ENCODE measurements at places on chromosomes 3 and 15.

- DNase-seq, result no peak
These were observed 8.7 kb downstream of the HACD2 start for GRCh38 chr3:123576122-123576521.

DNA sequence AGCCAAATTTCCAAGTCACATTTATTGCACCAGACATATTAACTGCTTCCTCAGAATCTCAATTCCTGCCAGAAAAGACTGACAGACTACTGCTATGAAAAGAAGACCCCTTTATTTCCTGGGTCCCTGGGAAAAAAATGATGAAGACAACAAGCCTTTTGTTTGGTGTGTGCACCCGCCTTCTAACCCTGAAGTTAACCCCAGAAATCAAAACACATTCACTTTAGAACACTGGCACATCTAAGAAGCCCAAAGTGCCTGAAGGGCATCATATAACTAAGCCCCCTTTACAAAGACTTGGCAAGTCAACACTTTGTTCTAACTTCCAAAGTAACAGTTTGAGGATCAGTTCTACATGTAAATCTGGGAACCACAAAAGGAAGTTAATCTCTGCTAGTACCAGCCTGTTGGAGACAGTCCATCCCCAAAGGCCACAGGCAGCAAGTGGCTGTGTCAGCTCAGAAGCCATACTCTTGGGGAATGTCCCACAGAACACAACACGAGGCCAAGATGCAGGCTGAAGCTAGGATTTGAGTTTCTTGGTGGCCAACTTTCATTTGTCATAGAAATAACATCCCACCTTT, 16.3 kb upstream of the ATP1B3 start:
- DNase-seq, result no peak

- no peak for DNase-seq
These were observed 17.1 kb upstream of the EPB42 start for GRCh38 chr15:43237842-43238470.

DNA sequence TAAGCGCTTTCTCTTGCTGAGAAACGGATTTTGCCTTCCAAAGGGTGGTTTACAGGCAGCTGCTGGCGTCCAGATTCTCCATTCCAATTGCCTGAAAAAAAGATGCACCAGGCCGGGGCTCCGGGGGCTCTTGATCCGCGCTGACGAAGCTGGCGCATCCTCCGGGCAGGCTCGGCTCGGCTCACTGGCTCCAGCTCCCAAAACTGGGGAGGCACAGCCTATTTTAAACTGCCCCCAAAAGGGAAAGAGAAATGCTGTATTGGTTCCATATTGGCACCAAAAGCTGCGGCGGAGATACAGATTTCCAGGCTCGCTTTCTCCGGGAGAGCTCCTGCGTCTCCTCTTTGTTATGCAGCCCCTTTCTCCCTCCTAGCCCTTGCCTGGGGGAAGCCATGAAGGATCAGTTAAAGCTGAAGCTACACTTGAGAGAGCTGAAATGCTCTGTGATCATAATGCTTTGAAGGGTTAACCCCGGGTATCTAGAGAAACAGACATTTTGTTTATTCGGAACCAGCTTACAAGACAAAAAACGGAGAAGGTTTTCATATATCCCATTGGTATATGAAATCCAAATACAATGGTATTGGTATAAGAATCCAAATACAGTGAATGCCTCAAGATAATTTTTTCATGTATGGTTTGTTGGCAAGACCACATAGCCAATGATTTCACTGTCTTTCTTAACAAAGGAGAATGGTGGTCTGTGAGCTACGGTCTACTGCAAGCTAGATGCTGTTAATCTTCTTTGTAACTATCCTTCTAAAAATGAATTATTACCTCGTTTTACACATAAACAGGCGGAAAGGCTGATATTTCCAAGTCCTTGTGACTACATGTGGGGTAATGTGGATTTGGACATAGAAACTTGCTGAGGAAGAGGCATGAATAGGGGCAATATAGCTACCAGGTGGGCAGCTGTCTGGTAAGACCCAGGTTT, 693 bp downstream of the CD200 start:
- peak; percentile 81 for DNase-seq

DNA sequence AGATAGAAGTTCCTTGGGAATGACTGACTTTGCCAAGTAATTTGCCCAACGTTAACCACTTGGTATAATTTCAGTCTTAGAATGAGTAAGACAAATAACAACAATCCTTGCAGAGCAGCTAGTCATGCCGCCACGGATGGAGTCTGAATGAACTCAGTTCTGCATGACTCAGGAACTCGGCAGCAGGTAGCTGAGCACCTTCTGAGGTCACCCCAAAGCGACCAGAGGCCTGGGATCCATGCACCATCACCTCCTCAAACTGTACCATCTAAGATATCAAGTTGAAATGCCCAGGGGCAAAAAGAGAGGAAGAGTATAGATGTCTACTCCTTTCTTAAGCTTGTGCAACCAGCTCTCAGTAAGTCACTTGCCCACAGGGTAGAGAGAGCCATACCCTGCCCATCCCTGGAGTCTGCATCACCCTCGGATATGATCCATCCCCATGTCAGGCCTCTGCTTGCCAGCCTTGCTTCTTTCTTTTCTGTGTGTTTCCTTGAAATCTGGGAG, 8.5 kb upstream of the CDCP1 start:
- no peak for DNase-seq

GRCh38 chr3:32499585-32499984, 3.1 kb downstream of the CMTM6 start:
- DNase-seq, result no peak

GRCh38 chr3:124671106-124671505, 59.1 kb upstream of the UMPS start:
- no peak for DNase-seq

GRCh38 chr3:140748-141330, 55.7 kb upstream of the CHL1 start:
- no peak for DNase-seq

DNA sequence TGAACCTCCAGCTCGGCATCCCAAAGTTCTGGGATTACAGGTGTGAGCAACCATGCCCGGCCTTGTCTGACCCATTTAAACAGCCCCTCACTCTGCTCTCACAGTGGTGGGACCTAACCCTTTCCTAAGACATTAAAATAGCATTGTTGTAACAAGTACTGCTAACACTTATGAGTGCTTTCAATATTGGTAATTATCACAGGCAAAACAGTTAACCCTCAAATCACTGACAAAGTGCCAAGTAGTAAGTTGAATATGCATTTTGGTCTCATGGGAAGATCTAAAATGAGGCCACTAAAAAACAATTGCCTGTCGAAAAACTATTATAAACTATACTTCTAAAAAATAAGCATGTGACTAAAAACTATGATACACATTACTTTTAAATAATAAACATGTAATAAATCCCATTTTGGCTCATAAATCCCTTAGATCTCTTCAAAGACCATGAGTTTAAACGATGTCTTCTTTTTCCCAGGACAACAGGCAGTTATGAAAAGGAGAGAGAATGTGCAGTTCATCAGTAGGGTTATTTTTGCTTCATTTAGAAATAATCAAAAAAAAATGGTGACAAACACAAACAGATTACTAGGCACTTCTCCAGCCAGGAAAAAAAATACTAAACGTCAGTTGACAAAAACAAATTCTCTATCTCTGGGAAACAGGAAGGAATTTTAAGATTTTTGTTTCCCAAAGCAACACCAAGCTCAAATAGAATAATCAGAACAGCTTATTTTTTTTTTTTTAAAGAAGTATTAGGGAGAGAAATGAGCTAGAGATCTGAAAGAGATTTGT, 95.4 kb downstream of the RFTN1 start:
- no peak for DNase-seq

DNA sequence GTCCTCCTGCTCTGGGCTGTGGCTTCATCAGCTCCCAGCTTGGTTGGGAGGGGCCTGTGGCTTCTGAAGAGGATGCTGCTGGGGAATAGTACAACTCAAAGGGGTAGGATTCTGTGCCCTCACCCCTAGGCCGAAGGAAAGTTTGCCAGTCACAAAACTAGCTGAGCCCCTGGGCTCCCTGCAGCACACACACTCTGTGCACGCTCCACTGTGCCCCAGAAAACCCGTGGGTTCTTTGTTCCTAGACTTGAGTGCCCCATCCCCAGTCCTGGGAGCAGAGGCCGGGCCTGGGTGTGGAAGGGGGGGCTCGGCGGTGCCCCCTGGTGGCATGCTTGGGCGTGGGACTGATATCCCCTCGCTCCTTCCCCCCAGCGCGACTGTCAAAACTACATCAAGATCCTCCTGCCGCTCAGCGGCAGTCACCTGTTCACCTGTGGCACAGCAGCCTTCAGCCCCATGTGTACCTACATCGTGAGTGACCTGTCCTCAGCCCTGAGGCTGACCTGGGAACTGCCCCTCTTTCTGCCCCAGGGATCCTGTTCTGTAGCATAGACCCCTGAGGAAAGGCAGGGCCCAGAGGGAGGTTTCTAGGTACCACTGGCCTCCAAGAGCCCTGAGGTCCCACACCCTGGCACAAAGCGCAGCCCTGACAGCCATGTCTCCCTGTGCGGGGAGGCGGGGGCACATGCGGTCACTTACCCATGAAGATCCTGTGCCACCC, 14.2 kb downstream of the CIB1 start:
- peak; percentile 88 for DNase-seq

GRCh38 chr3:64489361-64490044, 198.3 kb downstream of the ADAMTS9 start:
- DNase-seq, result peak; percentile 89

DNA sequence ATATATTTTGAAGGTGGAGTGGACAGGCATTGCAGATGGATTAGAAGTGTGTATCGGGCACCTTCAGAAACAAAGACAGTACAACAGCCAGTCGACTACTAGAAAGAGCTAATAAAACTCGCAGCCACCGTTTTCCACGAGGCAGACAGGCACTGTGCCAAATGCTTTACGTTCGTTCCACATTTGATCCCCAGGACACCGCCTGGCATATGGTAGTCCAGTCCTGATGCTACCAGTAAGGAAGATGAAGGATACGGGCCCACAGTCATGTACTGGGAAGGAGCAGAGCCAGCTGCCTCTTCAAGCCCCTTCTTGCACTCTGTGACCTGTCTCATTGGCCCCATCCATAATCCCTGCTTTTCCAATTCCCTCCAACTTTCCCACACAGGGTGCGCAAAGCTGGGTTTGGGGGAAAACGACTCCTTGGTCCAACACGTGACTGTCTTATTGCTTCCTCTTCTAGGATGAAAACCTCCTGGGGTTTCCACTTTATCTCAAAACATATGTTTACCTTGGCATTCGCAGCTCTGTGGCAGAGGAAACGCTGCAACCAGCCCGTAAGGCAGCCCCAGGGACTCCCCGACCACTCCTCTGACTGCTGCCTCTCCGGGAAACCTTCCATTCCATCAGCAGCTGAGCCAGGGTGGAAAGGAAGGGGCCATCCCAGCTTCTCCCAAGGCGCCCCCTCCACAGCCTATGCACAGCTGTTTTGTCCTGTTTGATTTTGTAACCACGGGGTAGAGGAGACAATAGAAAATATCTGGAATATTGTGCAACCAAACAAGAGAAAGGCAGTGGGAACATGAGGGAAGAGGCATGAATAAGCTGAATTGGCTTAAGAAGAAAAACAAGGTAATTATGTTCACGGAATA, 107.4 kb downstream of the ADAMTS17 start:
- no peak for DNase-seq

DNA sequence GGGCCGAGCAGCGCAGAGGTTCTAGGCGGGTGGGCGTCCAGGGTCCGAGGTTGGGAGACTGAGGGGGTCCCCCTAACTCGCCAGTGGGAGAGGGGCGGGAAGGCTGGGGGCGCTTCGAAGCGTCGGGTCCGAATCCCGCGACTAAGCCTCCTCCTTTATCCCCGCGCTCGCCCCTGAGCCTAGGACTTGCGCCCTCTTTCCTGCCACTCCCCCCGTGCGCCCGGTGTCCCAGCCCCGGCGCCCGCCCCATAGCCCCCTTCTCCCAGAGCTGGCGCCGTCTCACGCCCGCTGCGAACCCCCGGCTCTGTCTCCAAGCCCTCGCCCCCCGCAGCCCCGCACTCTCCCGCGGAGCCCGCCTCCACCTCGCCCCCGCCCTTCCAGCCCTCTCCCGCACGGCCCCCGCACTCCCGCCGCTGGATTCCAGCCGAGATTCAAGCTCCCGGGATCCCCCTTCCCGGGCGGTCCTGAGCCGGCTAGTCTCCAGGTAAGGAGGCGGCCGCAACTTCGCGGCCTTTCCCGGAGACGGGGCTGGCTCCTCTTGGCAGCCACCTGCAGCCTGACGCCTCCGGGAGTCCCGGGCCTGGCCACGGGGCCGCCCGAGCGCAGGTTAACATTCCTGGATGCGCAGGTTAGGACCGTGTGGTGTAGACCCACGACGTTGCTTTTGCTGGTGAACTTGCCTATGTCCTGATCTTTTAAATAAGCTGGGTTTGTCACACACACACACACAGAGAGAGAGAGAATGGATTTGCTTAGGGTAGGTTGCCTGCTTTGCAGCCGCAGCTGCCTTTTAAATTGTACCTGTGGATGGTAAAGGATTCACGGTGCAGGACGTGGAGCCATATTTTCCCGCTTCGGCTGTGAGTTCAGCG, 563 bp downstream of the PXYLP1 start:
- no peak for DNase-seq

GRCh38 chr3:57644740-57645139, 47.6 kb upstream of the ARF4 start:
- no peak for DNase-seq

DNA sequence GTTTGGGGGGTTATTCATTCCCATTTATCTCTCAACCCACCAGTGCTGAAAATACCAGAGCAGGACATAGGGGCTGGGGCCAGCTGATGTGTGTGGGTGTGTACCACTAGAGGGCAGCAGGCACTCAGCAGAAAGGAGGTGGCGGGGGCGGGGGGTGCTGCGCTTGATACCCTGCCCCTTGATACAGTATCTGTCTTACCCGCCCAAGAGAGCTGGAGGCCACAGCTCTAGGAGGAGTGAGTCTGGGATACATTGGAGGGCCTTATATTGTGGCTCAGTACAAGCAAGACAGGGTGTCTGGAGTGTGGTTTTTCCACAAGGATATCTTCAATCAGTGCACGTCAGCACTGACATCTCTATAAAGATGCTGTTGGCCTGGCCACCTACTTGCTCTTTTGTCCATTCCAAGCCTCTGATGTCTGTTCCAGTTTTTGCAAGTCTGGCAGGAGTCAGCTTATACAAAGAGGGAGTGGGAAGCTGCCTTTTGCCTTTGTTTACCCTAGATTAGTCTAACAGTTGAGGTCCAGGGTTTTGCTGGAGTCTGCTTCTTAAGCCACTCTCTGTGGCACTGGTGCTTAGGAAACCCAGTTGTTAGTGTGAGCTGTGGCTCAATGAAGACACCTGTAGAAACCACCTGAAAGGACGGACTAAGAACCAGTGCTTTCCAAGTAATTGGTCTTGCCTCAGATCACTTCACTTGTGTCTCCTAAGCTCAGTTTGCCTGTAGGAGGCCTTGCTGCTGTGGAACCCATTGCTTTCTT, 1.5 kb upstream of the RBM15B start:
- DNase-seq, result peak; percentile 73

GRCh38 chr15:72168808-72169190, 28.8 kb downstream of the GRAMD2A start:
- no peak for DNase-seq

GRCh38 chr15:36005542-36005941, 459.6 kb upstream of the DPH6 start:
- no peak for DNase-seq

GRCh38 chr15:53681056-53681455, 78.4 kb downstream of the WDR72 start:
- DNase-seq, result no peak

- DNase-seq, result no peak
These were observed 50.8 kb upstream of the PSMD6 start for GRCh38 chr3:64074060-64074459.
